ENCODE measurements at places on chromosomes 3 and 15. TPM values are rescaled to one million over a fixed set of nuclear protein-coding genes. Genes with fewer than 3 reads are reported as not detected.

Gene FOXB1
- total RNA-seq, result not detected

Gene GPR149
- total RNA-seq, result not detected

Gene FETUB
- total RNA-seq, result not detected

Gene SPINK8
- not detected for total RNA-seq

Gene IQCF5
- total RNA-seq, result not detected

Gene TERC
- total RNA-seq, result 92.2 TPM

Gene SGO1
- total RNA-seq, result 9.5 TPM

Gene FBXO40
- total RNA-seq, result not detected

Gene GP9
- total RNA-seq, result not detected

Gene LMLN
- 4.9 TPM for total RNA-seq

Gene UPK1B
- not detected for total RNA-seq

Gene SLC49A4
- total RNA-seq, result 12.5 TPM

Gene ETV5
- 18.2 TPM for total RNA-seq

Gene SERINC4
- total RNA-seq, result 0.15 TPM
